ENCODE measurements at places on chromosomes 5 and 9.

DNA sequence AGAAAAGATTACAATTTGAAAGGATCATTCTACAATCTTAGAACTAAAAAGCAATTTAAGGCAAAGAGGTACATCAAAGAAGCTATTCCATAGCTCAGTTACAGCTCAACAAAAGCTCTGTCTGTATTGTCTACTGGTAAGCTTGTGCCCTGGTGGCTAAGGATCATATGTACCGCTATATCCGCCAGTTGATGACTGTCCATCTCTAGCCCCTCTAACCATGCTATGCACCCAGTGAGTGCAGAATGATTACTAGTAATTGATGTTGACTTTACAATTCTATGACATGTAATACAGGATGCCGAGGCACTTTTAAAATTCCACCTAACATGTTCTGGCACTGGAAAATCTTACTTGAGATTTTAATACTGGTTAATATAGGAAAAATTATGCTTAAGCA is 13.1 kb downstream of the LOX start:
- no peak for DNase-seq

- no peak for DNase-seq
These were observed 3.9 kb upstream of the SPATA9 start for GRCh38 chr5:95686651-95687050.

GRCh38 chr5:43042176-43042625 is 2.1 kb upstream of the ANXA2R start:
- no peak for DNase-seq

- no peak for DNase-seq
These were observed 2.9 kb downstream of the UIMC1 start for GRCh38 chr5:177003649-177004048.

- no peak for DNase-seq
These were observed 847 bp upstream of the GABRB2 start for GRCh38 chr5:161547406-161547737.

DNA sequence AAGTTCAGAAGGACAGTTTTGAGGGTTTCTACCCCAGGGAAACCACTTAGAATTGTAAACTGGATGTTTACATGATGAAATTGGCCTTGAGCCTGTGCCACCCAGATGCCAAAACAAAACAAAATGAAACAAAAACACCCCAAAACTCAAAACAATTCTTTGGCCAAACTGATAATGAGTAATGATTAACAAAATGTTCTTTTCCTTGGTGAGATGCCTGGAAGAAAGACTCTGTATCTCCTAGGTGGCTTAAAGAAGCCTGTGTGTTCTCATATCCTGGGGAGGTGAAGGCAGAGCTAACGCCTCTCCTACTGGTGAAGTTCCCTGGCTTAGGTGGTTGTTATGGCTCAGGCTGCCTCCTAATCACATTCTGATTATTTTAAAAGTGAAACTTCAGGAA is 120.5 kb downstream of the NPR3 start:
- DNase-seq: no peak

GRCh38 chr9:116175614-116176013 is 22.0 kb downstream of the PAPPA start:
- no peak for DNase-seq

DNA sequence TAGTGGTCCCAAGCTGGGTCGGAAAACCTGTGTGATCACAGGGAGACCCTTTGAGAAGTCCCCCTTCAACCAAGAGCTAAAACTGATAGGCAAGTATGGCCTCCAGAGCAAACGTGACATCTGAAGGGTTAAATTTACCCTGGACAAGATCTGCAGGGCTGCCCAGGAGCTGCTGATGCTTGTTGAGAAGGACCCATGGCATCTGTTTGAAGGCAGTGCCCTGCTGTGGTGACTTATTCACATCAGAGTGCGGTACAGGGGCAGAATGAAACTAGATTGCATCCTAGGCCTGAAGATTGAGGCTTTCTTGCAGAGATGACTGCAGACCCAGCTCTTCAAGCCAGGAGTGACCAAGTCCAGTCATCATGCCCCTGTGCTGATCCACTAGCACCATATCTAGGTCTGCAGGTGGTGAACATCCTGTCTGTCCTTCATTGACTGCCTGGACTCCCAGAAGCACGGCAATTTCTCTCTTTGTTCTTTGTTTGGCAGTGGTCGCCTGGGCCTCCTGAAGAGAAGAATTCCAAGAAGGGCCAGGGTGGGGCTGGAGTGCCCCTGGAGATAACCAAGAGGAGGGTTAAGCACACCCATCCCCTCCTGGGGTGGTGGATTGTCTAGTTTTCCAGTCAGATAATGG is 25.7 kb upstream of the CHD1 start:
- no peak for DNase-seq

DNA sequence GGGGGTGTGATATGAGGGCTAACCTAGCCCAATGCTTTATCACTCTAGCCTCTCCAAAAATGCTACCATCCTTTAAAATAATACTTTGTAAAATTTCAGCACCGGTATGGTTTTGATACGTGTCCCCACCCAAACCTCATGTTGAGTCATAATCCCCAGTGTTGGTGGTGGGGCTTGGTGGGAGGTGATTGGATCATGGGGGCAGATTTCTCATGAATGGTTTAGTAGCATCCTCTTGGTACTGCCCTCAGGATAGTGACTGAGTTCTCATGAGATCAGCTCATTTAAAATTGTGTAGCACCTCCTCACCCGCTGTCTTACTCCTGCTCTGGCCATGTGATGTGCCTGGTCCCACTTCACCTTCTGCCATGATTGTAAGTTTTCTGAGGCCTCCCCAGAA is 35.0 kb upstream of the ANKH start:
- no peak for DNase-seq

- no peak for DNase-seq
These were observed 134.8 kb downstream of the KCNIP1 start for GRCh38 chr5:170638454-170639220.

DNA sequence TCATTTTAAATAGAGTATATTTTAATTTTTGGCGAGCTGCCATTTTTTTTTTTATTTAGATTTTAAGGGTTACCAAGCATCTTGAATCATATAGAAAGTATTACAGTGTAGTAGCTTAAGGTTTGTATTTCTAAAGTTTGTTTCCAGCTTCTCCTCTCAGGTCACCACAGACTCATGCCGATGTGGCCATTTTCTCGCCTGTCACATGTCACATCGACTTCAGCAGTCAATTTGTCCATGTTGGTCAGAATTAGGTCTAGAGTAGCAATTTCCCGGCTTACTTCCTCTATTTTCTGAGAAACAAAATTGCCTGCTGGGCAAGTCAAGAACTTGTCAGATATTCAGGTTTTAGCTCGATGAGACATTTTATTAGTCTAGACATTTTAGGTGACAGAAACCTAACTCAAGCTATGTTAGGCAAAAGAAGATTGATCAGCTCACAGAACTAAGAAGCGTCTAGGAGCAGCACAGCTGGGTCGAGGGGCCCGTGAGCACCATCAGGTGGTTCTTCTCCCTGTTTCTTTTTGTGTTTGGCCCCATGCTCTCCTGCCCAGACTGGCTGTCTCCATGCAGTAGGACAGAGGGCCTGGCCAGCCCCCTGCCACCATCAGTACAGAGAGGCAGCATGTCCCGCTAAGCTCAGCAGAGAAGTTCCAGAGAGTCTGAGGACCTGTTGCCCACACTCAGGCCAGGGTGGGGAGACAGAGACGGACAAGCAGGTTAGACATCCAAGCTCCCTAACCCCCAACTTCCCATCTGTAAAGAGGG is 48.4 kb upstream of the AFAP1L1 start:
- DNase-seq: no peak

Data from AG09319 (cell line).